ENCODE measurements at places on chromosomes 7 and 10. TPM values are rescaled to one million over a fixed set of nuclear protein-coding genes. Genes with fewer than 3 reads are reported as not detected.

GRCh38 chr7:29958667-29959358 lies 30.8 kb downstream of the SCRN1 start:
- DNase-seq: no peak

DNA sequence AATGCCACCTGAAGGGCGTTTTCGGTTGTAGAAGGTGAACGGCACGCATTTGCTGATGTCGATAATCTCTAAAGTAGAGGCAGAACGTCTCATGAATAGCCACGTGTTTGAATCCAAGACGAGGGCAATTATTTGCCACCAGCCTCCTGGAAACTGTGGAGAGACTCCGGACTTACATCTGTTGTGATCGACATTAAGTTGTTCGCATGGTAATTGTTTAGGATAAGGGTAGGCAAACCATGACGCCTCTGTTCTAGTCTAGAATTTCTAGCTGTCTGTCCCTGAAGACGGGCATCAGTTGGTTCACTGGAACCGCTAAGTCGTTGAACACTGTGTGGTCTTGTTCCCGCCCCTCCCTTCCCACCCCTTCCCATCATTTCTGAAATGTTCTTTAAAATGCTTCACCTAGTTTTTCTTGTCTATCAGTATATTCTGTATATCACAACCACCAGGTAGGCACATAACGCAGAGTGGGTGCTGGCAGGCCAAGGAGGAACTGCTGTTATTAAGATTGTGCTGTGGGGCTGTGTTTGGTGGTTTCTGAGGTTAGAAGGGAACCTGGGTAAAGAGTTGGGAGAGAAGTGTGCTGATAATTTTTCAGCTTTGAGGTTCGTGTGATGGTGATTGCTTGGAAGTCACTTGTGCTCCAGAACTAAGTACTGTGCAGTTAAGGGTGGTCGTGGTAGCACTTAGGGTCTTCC lies 1.2 kb downstream of the UBE3C start:
- no peak for DNase-seq

DNA sequence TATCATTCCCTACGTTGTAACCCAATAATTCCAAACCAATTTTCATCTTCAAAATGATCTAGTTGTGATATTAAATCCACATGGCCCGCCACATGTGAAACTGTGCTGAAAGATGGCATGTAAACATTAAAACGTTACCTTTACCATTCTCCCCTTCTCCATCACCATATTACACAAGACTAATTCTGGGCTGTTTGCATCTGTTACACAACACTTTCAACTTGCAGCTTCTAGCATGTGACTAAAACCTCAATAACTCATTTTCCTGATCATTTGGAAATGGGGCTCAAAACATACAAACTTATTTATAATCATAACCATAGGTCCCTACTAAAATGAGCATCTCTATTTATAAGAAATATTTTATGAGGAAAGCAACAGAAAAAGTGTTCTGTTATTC lies 4.7 kb downstream of the MTERF1 start:
- no peak for DNase-seq

GRCh38 chr7:81158189-81158588 lies 239.3 kb upstream of the SEMA3C start:
- no peak for DNase-seq

GRCh38 chr7:20385126-20385525 lies 54.4 kb downstream of the ITGB8 start:
- no peak for DNase-seq

DNA sequence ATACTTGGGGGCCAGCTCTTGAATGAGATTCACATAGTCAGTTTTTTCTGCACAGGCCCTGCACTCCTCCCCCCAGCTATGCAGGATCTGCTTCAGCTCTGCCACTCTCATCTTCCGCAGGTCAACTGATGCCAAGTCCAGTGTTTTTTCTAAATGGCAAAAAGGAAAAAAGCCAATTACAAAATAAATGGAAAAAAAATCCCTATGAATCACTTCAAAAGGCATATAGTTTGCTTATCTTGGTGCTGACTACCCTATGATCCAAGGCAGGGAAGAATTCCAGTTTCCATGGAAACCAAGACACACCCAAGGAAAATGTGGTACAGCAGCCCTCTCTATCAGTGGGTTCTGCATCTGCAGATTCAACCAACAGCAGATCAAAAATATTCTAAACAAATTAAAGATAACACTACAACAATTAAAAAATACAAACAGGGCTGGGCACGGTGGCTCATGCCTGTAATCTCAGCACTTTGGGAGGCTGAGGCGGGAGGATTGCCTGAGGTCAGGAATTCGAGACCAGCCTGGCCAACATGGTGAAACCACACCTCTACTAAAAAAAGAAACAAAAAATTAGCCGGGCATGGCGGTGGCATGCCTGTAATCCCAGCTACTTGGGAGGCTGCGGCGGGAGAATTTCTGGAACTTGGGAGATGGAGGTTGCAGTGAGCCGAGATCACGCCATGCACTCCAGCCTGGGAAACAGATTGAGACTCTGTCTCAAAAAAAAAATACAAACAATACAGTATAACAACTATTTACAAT lies 17.6 kb downstream of the CDNF start:
- no peak for DNase-seq

GRCh38 chr7:93025389-93025788 lies 92.4 kb downstream of the SAMD9 start:
- no peak for DNase-seq

- no peak for DNase-seq
Measured at GRCh38 chr10:104368381-104368780, 14.7 kb downstream of the CFAP58 start.

DNA sequence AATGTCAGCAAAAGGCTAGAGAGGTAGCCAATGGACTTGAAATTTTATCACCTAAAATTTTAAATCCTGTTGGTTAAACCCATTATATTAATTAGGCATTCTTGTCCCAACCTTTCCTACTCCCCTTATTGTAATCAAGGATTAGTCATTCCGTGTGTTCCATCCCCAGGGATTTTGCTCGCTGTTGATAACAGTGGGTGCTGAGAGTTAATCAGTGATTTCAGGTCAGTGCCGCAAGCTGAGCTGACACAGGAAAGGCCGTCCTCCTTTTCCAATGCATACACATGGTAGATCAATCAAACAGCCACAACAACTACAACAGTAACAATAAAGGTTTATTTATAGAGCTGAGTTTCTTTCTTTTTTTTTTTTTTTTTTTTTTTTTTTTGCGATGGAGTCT lies 271.4 kb downstream of the ACTR3B start:
- no peak for DNase-seq

GRCh38 chr7:43353902-43354301 lies 229.0 kb upstream of the STK17A start:
- DNase-seq: no peak

Gene GSTO2
- 0.77 TPM for total RNA-seq

Gene IGFBP1
- not detected for total RNA-seq

Gene TMEM140
- 32.2 TPM for total RNA-seq

Gene CPA1
- total RNA-seq: not detected

Gene PTPRZ1
- total RNA-seq: not detected

All from CD4-positive, alpha-beta T cell (primary cell).